ENCODE measurements at places on chromosomes 4 and X.

DNA sequence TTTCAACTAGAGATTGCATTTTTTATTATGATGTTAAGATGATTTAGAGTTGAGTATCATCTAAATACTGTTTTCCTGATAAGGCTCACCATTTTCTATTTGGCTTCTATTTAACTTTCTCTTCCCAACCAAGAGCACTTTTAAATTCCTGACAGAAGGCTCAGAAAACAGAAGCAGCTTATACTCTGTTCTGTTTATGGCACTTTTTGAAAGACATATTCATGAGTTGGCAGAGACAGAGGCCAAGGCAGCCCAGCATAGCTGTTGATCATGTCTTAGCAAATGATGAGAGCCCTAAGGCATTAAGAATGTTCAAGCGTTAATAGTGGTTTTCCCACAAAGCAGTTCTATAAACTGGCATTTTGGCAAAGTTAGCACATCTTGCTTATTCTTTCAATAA lies 330.3 kb downstream of the TRAM1L1 start:
- DNase-seq, result no peak

DNA sequence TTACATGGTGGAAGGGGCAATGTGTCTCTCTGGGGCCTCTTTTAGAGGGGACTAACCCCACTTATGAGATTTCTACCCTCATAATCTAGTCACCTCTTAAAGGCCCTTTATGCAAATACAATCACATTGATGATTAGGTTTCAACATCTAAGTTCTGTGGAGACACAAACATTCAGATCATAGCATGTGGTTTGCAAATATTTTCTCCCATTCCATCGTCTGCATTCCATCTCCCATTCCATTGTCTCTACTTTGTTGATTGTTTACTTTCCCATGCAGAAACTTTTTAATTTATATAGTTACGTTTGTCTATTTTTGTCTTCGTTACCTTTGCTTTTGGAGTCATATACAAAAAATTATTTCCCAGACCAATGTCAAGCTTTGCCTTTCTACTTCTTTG lies 927.5 kb upstream of the INTU start:
- DNase-seq, result peak; percentile 54

GRCh38 chr4:108170631-108171338 lies 2.1 kb upstream of the LEF1 start:
- DNase-seq, result no peak

GRCh38 chr4:187301923-187302322 lies 578.3 kb upstream of the FAT1 start:
- no peak for DNase-seq

Measured in fibroblast of pulmonary artery (primary cell).